ENCODE measurements at places on chromosomes 12 and 14.
A peak's percentile ranks its signal among the peaks of the same experiment; 100 is the strongest.

GRCh38 chr14:99734406-99735051 is 50.4 kb downstream of the CYP46A1 start:
- no peak for DNase-seq

GRCh38 chr12:47910981-47911380 is 6.2 kb upstream of the VDR start:
- no peak for DNase-seq

- DNase-seq: no peak
Measured at GRCh38 chr12:28286352-28286751, 96.1 kb downstream of the CCDC91 start.

DNA sequence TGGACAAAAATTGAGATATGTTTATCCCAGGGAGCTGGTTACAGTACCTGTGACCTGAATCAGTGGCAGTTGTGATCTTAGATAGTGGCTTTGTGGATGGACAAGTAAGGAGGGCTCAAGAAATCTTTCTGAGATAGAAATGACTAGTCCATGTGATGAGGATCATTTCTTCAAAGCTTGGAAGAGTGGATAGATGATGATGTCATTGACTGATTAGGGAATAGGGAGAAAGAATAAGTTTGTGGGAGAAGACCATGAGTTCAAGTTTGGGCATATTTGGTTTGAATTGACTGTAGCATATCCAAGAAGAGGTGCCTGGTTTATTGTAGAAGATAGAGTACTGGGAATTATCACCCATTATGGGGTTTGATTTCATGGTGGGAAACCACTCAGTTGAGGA is 336.7 kb upstream of the PRICKLE1 start:
- DNase-seq: no peak

DNA sequence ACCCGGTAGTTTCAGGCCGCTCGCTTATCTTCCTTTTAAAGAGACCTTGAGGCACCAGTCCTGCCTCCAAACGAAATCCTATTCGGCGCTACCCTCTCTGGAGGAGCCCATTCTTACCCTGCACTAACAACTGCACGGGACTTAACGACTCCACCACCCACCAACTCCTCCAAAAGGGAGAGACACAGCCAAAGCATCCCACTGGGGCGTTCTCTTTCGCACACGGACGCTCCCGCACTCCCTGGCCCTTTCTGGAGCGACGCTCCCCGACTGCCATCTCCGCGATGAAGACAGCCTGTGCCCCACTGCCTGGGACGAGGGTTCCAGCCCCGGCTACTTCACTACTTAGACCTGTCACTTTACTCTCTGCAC is 650 bp downstream of the GALC start:
- no peak for DNase-seq

- DNase-seq: no peak
Measured at GRCh38 chr12:119835068-119835467, 42.1 kb downstream of the CIT start.

DNA sequence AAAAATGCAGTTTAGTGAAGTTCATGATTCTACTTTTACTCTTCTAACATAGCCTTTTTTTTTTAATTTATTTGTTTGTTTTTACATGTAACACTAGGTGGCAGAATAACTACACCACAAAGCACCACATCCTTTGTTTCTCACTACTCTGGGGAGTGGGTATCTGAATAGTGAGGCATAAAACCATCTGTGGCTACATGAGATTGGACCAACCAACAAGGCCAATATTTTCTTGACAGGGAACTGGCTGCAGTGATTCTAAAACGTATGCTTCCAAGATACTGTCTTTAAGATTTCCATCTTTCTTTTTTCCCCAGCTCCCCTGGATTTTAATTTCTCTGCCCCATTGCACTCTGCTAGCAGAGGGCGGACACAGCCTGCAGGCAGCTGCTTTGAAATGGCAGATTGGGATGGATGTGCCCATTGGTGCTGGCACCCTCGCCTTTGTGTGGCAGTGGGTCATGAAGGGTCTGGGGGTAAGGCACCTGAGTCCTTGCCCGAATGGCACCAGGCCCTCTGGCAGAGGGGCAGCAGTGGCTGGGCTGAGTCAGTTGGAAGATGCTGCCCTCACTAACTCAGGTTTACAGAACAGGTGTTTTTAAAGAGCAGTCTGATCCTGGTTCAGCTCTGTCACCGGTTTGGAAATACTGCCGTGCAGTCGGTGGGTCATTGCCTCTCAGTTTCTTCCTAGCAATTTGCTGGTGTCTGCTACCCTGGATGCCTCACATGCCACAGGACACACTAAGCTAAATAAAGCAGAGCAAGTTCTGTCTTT is 429.1 kb downstream of the RAD51B start:
- DNase-seq: no peak

DNA sequence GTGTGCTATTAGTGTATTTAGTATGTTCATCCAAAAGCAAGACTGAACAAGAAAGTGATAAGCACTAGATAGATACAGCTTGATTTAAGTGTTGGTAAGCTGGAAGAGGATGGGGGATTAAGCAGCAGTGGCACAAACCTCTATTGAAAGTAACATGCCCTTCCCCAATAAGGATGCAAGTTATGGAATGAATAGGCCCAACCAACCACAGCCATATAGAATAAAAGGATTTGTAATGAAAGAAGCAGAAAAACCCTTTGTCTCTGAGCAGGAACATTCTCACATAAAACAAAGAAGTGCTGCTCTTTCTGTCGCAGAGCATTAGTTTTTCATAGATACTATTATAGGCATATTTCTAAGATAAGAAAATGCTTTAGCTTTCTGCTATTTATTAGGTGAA is 310.7 kb downstream of the IPO8 start:
- no peak for DNase-seq

DNA sequence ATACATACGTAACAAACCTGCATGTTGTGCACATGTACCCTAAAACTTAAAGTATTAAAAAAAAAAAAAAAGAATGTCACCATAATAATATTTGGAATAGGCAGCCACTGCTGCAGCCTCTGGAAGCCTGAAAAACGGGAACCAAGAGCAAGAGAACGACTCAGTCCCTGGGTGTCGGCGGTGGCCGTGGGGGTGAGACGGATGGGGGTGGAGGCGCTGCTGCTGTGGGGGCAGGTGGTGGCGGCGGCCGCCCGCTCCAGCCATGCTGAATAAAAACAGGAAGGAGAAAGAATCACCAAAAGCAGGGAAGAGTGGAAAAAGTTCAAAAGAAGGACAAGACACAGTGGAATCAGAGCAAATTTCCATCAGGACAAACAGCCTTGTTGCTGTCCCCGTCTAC is 46.9 kb downstream of the ZFYVE21 start:
- no peak for DNase-seq

- no peak for DNase-seq
Measured at GRCh38 chr12:132423251-132423819, 66.6 kb upstream of the FBRSL1 start.

GRCh38 chr12:78290606-78291345 is 460.1 kb downstream of the NAV3 start:
- peak; percentile 87 for DNase-seq

DNA sequence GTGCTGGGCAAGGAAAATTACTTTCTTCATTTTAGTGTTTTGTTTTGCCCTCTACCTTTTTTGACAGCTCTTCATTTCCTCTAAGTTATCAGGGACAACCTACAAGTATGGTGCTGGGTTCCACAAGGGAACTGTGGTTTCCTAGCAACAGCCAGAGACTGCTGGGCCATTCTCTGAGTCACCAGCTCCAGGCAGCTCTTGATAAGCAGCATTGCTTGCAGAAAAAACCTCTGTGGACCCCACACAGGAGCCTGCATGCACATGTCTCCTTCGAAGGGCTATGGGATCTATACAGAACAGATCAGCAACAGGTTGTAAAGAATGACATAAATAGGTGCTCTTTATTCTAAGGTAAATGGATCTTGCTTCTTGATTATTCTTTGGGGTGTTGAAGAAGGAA is 81.0 kb upstream of the CCDC196 start:
- DNase-seq: peak; percentile 27

DNA sequence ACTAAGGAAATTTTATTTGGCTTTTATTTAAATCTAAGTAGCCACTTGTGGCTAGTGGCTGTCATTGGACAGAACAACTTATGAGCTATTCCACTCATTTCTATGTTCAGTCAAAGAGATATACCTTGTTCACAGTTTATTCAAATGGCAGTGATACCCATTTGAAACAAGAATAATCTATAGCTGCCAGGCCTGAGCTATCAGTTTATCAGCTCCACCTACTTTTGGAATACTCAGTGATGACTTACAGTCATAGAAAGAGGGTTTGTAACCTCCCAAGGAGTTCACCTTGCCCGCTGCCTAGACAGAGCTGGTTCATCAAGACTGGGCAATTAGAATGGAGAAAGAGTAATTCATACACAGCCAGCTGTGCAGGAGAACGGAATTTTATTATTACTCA is 4.5 kb upstream of the ABHD4 start:
- no peak for DNase-seq

GRCh38 chr14:101564819-101565698 is 3.8 kb downstream of the DIO3 start:
- DNase-seq: no peak

DNA sequence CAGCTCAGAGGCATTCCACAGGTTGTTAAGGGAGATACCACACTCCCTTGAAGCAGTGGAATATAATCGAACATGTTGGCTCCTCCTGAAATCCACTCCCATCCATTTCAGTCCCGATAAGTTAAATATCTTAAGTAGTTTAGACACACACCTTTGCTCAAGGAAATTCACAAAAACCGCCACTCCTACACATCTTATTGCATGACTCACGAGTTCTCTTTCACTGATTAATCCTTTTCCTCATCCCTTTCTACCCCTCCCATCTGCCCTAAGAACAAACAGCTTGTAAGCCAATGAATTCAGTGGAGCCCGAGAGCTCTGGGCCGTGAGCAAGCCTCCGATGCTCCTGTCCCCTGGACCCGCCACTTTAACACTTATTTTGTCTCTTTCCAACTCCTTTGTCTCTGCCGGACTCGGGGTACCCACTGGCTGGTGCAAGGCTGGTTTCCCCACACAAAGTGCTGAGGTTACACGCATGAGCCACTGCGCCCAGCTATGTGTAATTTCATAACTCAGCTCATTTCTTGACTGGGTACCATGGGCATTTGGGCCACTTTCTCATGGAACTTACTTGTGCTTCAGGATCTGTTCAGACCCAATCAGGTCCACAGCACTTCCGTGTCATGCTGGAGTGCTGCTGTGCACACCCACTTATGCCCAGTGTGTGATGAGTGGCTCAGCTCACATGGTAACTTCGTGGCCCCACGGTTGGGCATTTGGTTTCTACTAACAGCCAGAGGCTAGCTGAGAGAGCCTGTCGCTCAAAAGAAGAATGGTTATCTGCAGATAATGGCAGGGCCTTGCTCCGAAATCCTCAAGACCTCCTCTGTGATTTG is 171.8 kb upstream of the ALG10B start:
- DNase-seq: no peak

GRCh38 chr12:52945389-52946232 is 3.3 kb upstream of the KRT18 start:
- no peak for DNase-seq

- DNase-seq: no peak
Measured at GRCh38 chr12:85301051-85301450, 21.0 kb downstream of the ALX1 start.

DNA sequence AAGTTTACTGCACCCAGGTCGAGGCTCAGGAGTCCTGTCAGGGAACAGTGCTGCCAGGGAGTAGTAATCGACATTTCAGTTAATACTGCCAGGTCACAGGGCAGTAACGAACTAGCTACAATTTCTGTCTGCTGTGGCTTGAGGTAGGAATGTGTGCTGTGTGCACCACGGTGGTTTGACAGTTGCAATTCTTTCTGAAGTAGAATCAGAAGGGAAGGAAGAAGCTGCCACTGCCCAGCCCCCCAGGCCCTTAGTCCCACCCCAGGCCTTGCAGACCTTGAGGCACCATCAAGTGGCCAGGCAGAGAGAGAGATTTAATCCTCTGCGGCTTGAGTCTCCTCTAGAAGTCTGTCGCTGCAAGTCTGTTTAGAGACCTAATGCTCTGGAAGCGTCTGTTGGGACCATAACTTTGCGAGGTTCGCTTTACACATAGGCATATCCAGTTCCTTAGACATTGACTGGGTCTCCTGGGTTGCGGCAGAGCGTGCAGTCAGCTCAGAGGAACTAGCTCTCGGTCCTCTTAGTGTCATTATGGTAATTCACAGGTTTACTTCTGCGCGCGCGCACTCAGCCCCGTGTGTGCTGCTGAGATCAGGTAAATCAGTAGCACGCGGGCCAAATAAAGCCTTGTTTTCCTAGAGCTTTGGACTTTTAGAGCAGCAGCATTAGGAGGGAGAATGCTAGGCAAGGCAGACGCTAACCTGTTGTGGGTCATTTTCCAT is 9.8 kb downstream of the NKX2-1 start:
- DNase-seq: no peak

DNA sequence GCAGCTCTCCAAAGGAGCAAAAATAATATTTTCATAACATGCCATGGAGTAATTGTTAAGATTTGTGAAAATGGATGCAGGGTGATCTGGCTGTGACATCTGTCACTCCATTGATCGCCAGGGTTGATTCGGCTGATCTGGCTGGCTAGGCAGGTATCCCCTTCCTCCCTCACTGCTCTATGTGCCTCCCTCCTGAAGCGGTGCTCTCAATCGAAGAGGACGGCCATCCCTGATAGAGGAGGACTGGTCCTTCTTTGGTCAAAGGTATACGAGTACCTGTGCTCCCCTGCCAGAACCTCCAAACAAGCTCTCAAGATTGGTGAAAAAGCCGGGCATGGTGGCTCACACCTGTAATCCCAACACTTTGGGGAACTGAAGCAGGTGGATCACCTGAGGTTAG is 47.9 kb downstream of the VCPKMT start:
- DNase-seq: no peak

DNA sequence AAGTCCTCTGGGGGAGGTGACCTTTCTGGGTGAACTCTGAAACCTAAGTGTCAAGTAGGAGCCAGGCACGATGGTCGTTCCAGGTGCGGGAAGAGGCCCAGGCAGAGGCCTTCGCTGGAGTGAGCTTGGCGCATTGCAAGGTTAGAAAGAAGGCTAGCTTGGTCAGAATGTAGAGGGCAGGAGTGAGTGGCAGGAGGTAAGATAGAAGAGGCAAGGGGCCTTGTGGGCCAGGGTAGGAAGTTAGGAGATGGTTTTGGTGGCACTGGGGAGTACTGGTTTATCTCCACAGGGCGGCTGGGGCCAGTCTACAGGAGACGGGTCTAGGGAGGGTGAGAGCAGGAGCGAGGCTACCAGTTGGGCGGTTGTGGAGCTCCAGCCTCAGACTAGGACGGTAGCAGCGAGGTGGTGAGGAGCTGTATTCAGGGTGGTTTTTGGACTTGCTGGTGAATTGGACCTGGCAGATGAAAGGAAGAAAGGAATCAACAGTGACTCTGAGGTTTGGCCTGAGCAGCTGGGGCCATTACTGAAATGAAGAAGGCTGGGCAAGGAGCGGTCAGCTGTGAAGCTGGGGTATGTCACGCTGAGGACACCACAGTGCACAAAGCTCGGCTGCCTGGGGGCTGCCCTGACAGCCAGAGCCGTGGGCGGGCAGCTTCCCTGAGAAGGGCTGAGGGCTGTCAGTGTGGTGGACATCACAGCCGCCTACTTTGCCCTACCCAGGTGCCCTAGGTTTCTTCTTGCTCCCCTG is 9.0 kb downstream of the MLXIP start:
- no peak for DNase-seq

- no peak for DNase-seq
Measured at GRCh38 chr12:8956772-8957171, 7.3 kb upstream of the M6PR start.

Measured in non-pigmented ciliary epithelial cell (primary cell).